ENCODE measurements at places on chromosomes 6 and 20.

DNA sequence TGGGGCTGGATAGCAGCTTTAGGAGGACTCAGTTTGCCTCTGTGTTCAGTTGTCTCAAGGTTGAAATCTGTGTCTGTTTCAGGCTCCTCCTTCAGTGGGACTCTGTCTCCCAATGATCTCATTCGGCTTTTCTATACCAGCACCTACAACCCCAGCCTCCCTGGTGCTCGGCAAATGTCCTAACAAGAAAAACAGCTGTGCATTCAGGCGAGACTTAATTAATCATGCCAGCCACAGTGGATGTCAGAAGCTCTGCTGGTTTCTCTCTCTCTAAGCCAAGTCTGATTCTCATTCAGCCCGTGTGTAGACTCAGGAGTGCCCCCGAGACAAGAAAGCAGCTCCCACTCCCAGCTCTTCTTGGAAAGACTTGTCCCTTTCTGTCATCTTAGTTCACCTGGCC is 46.8 kb downstream of the SUN5 start:
- DNase-seq: no peak

- DNase-seq: no peak
Measured at GRCh38 chr6:93677264-93677965, 258.1 kb upstream of the EPHA7 start.

DNA sequence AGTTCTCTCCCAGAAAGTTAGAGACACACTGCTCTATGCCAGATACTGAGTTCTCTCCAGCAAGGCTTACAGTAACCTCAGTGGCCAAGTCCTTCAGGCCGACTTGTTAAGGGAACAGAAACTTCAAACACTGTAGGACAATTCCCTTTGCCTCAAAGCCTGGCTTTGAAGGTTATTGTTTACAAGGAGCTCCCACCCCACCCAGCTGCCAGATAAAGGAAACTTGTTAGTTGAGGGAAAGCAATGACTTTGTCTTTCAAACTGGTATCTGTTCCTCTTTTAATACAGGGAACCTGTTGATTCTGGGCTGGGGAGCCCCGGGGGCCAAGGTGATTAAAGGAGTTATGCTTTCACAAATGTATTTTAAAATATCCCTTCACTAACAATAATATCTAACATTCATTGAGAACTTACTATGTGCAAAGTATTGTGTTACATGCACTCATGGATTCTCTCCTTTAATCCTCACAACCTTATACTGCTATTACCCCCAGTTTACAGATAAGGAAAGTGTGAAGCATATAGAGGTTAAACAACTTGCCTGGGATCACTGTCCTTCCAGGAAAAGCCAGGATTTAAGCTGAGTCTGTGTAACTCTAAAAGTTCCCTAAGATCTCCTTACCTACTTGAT is 27.6 kb upstream of the CDKN1A start:
- no peak for DNase-seq

DNA sequence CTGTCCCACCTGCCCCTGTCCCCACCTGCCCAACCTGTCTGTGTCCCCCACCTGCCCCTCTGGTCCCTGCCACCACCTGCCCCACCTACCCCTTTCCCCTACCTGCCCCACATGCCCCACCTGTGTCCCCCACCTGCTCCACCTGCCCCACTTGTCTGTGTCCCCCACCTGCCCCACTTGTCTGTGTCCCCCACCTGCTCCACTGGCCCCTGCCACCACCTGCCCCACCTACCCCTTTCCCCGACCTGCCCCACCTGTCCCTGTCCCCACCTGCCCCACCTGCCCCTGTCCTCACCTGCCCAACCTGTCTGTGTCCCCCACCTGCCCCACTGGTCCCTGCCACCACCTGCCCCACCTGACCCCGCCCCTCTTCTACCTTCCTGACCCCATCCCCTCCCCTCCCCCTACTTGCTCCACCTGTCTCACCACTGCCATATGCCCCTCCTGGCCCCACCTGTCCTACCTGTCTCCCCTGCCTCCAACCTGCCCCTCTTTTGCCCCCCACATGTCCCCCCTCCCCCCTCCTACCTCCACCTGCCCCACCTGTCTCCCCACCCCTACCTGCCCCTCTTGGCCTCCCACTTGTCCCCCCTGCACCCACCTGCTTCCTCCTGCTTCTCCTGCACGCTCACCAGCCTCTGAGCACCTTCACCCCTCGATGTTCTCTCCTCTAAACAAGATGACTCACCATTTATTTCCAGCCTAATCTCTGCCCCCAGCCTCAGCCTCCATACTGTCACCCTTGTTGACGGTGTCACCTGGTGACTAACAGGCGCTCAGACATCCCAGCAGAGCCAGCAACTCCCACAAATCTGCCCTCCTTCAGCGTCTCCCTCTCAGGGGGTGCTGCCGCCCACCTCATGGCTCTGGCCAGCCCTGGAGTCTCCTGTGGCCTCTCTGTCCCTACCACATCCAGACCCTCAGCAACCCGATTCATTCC is 5.6 kb upstream of the MYT1 start:
- DNase-seq: no peak

DNA sequence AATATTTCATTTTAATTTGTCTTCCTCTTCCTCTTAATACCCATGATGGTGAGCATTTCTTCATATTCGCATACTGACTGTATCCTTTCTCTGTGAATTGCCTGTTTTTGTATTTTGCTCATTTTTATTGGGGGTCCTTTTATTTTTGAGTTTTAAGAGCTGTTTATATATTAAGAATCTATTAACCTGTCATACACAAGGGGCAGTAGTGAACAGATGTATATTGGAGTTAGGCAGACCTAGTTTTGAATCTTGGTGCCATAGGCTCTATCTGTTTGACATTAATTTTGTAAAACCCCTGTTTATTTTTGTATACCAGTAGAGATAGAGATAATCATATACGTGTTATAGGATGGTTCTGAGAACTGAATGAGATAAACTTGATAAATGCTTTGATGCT is 3.1 kb upstream of the WFDC5 start:
- no peak for DNase-seq

DNA sequence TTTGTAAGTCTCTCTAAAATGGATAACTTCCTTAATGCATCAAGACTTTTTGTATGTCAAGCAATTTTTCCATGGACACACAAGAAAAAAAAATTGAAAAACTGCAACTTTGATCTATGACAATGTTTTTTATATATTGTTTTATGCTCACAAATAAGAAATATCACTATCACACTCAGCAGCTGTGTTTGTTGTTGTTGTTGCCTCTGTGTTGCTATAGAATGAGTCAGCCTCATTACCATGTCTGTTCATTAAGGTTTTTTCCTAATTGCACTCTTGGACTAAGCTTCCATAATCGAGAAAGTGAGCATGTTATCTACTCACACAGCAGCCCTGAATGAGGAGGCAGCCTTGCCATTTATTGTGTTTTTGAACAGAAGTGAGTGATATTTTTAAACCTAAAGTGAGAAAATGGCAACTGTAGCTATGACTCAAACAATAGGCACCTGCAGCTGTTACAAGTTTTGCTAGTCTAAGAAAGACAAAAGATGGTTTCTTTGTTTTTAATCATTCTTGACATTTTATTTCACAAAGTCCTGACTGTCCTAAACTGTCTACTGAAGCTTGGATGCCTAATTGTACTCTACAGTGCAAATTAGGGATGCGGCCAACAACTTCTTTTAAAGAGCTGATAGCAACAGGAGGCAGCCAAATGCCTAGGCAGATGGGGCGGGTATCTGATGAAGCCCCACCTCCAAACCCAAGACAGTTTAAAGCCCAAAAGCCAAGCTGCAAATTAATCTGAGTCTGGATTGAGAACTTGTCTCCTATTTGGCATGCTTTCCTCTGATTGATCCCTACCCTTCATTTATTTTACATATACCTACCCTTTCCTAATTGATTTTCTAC is 77.9 kb upstream of the DOK5 start:
- no peak for DNase-seq

GRCh38 chr6:77656999-77657764 is 4.3 kb downstream of the MEI4 start:
- DNase-seq: no peak

GRCh38 chr6:3314621-3315467 is 56.1 kb downstream of the PSMG4 start:
- no peak for DNase-seq

GRCh38 chr6:133740218-133740617 is 148.7 kb upstream of the TCF21 start:
- no peak for DNase-seq

- DNase-seq: no peak
Measured at GRCh38 chr20:32945710-32946221, 58.5 kb downstream of the SUN5 start.

GRCh38 chr6:79635232-79635543 is 4.1 kb downstream of the SH3BGRL2 start:
- no peak for DNase-seq

DNA sequence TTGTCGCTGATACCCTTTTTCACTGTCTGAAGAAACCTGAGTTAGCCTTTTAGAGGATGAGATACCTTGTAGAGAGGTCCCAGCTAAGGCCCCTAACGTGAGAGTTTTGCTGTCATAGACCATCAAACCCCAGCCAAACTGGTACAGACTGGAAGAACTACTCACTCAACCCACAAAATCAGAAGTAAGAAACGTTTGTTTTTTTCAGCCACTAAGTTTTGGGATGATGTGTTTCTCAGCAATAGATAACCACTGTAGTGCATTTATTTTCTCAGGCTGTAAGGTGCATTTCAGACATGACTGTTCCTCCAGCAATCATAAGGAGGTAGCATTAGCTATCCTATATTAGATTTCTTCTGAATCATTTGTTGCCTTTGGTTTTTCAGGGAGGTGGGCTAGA is 407.3 kb upstream of the FLRT3 start:
- no peak for DNase-seq

GRCh38 chr6:140011537-140011936 is 637.1 kb upstream of the CITED2 start:
- no peak for DNase-seq

GRCh38 chr6:4920914-4921410 is 82.9 kb downstream of the RPP40 start:
- DNase-seq: no peak

DNA sequence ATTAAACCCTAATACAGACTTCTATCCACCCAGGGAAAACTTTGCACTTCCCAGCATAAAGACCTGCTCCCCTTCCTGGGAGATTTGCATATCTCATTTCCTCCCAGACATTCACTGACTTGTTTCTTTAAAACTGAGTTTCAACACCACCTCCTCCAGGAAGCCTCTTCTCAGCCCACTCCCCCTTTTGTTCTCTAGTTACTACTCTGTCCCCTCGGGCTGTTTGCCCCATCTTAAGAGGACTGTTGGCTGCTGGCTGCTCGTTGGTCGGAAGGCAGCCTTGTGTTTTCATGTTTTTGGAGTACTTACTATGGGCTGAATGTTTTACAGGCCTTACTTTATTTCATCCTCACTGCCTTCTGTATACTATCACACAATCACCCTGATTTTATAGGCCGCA is 6.6 kb downstream of the ARHGAP40 start:
- DNase-seq: no peak

- DNase-seq: no peak
Measured at GRCh38 chr6:34189806-34190503, 44.1 kb upstream of the GRM4 start.

GRCh38 chr6:38378801-38379200 is 260.9 kb downstream of the BTBD9 start:
- DNase-seq: no peak

GRCh38 chr20:47042464-47042863 is 147.8 kb downstream of the EYA2 start:
- DNase-seq: no peak

- DNase-seq: no peak
Measured at GRCh38 chr6:15573384-15573783, 89.4 kb downstream of the DTNBP1 start.

DNA sequence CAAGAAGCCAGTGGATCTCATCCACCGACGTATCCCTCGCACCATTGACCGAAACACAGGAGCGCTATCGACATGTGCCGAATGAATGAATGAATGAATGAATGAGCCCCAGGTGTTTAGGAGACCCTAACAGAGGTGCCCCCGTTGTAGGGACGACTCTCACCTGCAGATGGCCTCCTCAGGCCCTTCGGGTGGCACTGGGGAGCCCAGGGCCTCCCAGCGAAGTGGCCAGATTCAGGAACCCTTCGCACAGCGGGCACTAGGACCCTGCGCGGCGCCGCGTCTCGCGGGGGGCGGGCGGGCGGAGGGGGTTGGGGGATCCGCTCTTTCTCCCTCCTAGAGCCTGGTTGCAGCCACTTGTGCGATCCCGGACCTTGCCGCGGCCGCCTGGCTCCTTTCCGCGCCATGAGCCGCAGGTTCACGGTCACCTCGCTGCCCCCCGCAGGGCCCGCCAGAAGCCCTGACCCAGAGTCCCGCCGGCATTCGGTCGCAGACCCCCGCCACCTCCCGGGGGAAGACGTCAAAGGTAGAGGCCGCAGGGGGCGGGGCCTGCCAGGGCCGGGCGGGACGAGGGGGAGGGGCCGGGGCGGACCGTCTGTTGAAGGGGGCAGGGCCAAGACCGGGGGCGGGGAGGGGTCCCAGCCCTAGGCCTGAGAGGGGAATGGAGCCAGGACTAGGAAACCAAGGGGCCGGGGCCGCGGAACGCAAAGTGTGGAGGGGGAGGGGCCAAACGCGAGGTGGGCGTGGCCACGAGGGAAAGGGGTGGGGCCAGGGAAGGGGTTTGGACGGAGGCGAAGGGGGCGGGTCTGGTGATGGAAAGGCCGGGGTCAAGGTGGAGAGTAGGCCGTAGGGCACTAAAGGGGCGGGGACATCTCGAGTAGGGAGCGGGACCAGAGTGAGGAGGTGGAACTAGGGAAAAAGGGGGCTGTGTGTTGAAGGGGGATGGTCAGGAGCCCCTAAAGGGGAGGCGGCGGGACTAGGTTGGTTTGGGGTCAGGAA is 7.4 kb upstream of the SLC12A5 start:
- peak; percentile 98 for DNase-seq

- DNase-seq: no peak
Measured at GRCh38 chr6:158663625-158664165, 13.8 kb downstream of the SYTL3 start.

DNA sequence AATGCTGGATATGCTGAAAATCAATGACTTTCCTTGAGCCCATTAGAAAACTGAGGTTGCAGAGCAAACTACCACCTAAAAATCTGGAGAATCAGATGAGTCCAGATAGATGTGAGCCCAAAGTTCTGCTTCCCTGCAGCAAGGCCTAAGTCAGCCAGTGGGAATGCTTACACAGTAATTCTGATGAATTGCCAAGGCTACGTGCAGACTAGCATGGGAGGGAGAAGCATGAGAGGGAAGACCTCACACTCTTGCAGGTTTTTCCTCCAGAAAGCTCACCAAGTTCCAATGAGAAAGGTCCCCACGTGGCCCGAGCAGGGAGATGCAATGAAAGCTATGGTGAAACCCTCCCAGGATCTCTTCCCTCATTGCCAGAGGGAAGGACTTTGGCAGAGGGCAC is 104.8 kb upstream of the SIRPA start:
- DNase-seq: no peak

- DNase-seq: no peak
Measured at GRCh38 chr20:13661070-13661685, 22.4 kb upstream of the TASP1 start.

- no peak for DNase-seq
Measured at GRCh38 chr6:158060455-158061360, 79.0 kb downstream of the SYNJ2 start.

GRCh38 chr20:62164879-62165761 is 17.7 kb upstream of the MTG2 start:
- DNase-seq: no peak

Data from nephron progenitor cell (in vitro differentiated cells).